ENCODE measurements at places on chromosomes 11 and 22.

- no peak for DNase-seq
Measured at GRCh38 chr22:27149921-27150543, 492.6 kb downstream of the MIAT start.

- no peak for DNase-seq
Measured at GRCh38 chr11:76685237-76685636, 14.7 kb upstream of the LRRC32 start.

GRCh38 chr22:20299746-20300136 is 20.1 kb downstream of the DGCR6L start:
- DNase-seq, result no peak

DNA sequence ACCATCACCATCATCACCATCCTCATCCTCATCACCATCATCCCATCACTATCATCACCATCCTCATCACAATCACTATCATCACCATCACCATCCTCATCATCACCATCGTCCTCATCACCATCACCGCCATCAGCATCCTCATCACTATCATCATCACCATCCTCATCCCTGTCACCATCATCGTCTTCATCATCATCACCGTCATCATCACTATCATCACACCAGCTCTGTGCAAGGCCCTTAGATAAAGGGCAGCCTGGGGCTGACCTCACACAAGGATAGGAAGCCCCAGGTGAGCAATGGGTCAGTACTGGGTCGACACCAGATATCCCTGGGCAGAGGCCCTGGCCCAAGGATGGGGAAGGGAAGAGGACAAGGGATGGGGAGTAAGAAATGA is 16.1 kb downstream of the RTN4R start:
- no peak for DNase-seq

GRCh38 chr11:67290801-67291200 is 1.7 kb downstream of the ANKRD13D start:
- no peak for DNase-seq

DNA sequence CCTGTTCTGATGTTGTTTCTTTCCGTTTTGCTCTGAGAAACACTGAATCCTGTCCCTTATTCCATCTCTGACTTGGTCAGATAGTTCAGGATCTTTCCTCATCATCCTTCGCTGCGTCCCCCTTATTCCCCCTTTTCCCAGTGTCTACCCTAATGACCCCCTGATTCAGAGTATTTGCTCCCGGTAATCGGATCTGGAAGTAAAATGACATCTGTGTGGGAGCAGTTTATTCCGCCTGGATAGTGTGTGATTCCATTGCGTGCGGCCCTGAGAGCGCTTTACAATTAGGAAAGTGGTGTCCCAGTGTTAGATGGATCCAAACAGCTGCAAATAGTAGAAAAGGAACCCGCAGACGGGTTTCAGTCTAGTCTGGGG is 606 bp downstream of the DRG1 start:
- DNase-seq, result no peak

- DNase-seq, result no peak
Measured at GRCh38 chr11:120635136-120635810, 123.7 kb downstream of the GRIK4 start.

GRCh38 chr11:45662096-45662664 is 3.2 kb downstream of the CHST1 start:
- no peak for DNase-seq

DNA sequence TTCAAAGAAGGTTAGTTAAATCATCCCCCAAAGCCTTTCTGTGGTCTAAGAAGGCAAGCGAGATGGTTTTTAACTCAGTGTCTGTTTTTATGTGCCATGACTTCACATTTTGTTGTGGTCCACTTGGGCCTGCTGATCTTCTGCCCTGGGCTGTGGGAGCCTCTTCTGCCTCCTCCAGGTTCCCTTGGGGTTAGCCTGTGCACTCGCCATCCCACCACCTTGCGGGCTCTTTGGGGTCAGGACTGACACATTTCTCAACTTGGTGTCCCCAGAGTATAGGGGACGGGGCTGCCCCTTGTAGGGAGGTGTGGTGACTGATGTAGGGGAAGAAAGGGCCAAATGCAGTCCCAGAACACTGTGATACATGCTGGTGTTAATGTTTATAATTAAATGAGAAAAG is 207.0 kb downstream of the TBC1D22A start:
- no peak for DNase-seq

DNA sequence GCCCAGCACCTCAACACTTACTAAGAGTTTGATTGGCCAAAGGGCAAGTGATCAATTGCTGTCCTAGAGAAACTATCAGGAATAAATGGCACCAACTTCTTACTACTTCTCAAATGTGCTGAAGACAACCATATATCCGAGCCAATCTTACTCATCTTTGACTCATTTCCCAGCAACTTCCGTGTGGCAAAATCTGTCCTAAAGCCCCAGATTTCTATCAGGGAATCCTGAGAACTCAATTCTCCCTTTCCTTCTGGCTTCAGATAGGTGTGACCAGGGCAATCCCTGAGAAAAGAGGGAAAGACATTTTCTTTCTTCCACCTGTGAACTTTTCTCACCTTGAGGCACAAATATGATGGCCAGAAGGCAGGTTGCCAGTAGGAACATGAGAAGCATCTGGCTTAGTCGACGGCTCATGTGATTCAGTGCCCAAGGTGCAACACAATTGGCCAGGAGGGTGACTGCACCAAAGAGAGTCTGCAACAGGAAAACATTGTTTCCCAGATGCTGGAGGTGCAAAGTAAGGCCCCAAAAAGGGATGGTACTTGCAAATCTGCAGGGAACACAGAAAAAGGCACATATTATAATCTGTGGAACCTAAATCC is 21.8 kb upstream of the SLC22A24 start:
- no peak for DNase-seq

- no peak for DNase-seq
Measured at GRCh38 chr11:69773626-69774353, 1.4 kb downstream of the FGF4 start.

DNA sequence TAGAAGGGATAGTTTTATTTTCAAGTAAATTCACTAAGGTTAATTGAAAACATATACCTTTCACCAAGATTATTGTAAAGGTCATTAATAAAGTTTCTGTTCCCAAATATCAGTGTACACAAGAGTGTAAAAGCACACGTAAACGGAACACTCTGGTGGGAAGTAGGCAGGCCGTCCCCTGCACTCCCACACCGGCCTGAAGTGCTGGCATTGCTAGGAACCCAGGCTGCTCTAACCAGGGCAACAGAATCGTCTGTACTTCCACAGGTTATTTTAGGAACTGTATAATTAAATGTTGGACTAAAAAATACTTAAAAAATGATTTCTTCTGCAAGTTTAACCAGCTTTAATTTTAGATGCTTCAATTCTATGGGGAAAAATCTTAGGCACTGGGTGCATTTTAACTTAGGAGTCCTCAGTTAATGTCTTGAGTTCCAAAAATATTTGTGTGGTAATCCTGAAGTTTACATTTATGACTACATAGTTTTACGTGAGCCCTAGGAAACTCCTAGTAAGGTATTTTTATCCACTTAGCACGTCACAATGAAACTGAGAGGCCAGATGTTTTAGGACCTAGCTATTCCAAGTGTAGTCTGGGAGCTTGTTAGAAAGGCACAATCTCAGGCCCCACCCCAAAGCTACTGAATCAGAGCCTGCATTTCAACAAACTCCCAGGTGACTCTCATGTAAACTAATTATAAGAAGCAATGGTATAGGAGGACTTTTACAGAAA is 31.2 kb downstream of the KMT5B start:
- no peak for DNase-seq

- DNase-seq, result no peak
Measured at GRCh38 chr11:26675233-26675928, 46.5 kb downstream of the SLC5A12 start.

GRCh38 chr11:134652586-134653255 is 240.7 kb upstream of the B3GAT1 start:
- DNase-seq, result no peak

DNA sequence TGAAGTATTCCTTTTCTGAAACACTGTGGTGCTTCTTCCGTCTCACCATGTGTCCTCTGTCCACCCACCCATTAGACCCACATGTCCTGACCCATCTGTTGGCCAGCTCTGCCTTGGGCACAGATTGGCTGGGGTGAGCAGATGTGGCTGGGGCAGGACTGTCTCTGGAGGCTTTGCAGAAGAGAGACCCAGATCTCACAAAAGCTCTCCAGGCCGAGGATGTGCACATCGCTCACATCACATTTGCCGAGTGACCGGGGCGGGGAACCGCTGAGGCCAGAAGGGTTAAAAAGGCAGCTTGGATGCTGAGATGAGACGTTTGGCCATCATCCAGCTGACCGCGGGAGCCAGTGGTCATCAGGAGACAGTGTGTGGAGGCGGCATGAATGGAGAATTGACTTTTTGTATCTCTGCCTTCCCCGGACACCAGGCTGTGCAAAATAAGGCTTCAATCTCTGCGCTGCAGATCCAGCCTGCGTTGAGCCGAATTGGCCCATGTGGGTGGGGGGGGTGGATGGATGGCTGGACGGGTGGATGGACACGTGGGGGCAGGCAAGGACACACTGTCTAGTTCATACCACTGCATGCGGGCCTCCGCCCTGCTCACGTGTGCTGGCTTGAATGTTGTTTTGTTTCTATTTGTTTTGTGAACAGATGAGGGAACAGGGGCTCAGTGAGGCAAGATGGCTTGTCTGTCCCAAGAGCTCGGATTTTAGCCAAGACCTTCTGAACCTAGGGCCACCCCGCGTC is 6.1 kb downstream of the IFITM10 start:
- no peak for DNase-seq

DNA sequence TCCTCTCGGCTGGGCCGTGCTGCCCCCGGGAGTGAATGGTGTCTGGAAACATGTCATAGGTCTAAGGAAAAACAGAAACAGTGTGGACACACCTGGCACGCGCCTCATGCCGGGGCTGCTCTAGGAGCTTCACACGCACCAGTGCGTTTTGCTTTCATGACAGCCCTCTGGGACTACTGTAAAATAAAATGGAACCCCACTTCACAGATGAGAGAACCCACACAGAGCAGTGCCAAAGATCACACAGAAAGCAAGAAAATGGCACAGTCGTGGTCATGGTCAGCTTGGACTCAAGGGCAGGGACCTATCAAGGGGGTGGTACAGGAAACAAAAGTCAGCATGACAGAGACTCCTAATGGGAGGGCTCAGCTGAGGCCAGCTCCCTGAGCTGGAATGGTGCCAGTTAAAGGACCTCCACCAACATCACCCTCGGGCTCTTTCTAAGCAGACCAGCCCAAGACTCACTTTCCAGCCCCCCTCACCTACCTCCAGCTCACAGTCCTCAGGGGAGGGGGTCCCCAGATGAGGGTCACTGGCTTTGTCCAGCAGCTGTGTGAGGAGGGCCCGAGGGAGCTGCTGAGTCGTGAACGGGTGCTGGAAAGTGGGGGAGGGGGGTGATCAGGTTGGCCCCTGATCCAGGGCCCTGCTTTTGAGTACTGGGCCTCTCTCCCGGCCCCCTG is 3.3 kb downstream of the MAP4K2 start:
- DNase-seq, result no peak

GRCh38 chr11:44775985-44776446 is 49.3 kb downstream of the TSPAN18 start:
- no peak for DNase-seq

DNA sequence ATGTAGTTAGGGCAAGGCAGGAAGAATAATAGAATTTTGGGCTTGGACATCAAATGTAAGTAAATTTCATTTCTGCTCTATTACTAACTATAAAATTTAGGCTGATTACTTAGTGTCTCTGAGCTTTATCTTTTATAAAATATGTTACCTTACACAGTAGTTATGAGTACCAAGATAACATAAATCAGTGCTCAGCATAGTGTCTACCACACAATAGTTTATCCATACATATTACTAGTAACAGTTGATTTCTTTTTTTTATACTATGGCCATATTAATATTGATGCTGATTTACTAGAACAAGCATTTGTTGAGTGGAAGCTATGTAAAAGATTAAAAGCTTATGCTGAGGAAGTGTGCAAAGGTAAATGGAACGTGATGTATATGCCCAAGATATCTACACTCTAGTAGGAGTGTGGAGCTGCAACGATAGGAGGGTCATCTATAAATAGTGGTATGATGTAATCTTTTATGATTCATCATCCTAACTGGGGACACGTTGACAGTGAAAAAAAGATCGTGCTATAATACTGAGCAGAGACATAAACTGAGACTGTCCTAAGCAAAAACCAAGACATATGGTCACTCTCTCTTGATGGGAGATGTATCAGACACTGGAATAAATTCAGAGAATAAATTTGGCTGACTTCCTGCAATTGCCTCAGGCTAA is 8.7 kb upstream of the SLC5A12 start:
- DNase-seq, result no peak

- no peak for DNase-seq
Measured at GRCh38 chr22:22155146-22155545, 89.4 kb upstream of the VPREB1 start.

DNA sequence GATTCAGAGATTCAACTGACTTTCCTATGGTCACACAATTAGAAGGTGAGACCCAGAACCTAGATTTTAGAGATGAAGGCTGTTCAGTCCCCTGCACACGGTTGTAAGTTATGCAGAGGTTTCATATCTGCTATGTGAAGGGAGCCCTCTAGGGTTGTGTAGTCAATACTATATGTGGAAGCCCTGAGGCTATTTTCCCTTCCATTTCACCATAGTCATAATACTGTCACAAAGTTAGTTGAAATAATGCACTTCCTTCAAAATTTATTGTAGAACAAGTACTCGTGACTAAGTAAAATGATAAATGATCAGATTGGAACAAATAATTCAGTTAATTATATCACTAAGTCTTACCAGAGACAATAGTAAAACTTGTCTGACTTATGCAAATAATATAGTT is 48.8 kb downstream of the ENDOD1 start:
- no peak for DNase-seq

- DNase-seq, result no peak
Measured at GRCh38 chr11:32500001-32500400, 64.7 kb upstream of the WT1 start.
